ENCODE measurements at places on chromosomes 3 and 15.
A peak's percentile ranks its signal among the peaks of the same experiment; 100 is the strongest.

- no peak for DNase-seq
These were observed 335.7 kb upstream of the PPP2R3A start for GRCh38 chr3:135629701-135630408.

DNA sequence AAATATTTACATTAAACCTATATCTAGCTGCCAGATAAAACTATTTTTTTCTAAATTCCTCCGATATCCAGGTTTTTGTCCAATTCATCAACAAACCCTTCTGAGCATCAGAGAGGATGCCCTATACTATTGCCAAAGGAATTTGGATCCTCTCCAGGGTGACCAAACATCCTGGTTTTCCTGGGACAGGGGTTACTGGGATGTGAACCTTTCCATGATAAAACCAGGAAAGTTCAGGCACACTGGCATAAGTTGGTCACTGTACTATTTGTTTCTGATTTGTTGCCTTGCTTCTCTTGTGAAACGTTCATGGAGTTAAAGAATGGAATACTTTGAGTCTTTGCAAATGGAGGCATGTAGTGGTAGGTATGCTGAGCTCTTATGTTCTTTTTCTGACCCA, 63.5 kb downstream of the TLNRD1 start:
- no peak for DNase-seq

- DNase-seq: no peak
These were observed 116.9 kb downstream of the NFKBIZ start for GRCh38 chr3:101966226-101966625.

- DNase-seq: peak; percentile 5
These were observed 152.2 kb downstream of the ALCAM start for GRCh38 chr3:105518806-105519418.

- DNase-seq: no peak
These were observed 27.6 kb downstream of the NDUFB4 start for GRCh38 chr3:120623727-120624093.

DNA sequence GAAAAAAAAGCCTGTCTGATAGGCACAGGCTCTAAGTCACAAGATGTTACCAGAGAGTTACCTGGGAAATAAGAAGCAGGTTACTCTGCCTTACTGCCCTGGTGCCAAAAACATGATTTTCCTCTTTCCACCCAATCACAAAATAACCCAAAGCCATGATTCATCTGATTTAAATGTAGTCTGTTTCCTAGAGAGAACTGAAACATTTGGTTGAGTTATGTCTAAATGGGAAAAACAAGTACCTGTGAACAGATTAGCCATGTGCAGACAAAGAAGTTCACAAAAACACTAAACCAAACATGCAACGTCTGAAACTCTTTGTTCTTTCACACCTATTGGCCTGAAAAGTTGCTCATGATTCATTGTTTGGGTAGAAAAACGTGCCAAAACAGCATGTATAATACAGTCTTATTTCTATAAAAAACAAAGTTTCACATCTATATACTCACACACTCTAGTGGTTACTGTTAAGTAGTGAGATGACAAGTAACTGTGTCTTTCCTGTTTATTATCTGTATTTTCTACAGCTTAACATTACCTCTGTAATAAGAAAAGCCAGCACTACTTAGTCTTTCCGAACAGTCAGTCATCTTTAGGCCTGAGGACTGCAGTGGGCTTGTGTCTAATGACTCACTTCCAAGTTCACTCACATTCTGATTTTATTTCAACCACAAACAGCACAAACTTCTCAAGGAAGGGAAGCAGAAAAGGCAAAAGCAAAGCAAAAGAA, 30.2 kb downstream of the FAM174B start:
- no peak for DNase-seq

DNA sequence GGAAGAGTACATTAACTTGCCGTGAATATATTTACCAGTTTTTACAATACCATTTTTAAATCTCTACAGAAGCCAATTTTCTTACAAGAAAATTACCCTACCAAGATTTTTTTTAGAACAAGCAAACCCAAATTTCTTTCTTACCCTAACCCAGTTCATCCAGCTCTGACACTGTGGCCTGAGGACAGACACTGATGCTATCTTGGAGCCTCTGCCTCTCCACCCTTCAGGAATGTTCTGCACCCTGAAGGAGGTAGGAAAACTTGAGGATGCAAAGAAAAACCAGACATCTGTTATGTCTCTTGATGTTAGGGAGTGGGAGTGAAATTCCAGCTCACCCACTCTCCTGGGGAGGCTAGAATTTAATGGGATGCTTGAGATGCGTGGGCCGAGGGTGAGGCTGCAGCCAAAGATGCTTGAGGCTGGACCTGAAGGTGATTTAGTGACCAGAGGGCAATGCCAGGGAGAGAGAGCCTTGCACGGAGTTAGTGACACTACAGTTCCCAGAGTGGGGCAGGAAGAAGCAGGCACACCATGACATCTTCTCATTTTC, 69.9 kb downstream of the LIPC start:
- DNase-seq: no peak

DNA sequence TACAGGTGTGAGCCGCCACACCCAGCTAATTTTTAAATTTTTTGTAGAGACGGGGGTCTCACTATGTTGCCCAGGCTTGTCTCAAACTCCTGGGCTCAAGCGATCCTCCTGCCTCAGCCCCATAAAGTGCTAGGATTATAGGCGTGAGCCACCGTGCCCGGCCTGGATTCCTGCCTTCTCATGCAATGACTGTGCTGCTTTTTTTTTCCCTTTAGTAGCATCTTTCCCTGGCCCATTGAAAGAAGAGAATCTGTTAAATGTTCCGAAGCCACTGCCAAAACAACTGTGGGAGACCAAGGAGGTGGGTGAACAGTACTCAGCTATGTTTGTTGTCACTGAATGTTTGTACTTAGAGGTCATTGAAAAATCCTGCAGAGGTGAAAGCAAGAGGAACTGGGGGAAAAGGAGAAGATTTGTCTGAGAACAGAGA, 88.0 kb downstream of the CRTC3 start:
- DNase-seq: no peak

GRCh38 chr15:64163659-64164362, 989 bp upstream of the PPIB start:
- no peak for DNase-seq

- no peak for DNase-seq
These were observed 35.0 kb downstream of the PLOD2 start for GRCh38 chr3:146125951-146126350.

DNA sequence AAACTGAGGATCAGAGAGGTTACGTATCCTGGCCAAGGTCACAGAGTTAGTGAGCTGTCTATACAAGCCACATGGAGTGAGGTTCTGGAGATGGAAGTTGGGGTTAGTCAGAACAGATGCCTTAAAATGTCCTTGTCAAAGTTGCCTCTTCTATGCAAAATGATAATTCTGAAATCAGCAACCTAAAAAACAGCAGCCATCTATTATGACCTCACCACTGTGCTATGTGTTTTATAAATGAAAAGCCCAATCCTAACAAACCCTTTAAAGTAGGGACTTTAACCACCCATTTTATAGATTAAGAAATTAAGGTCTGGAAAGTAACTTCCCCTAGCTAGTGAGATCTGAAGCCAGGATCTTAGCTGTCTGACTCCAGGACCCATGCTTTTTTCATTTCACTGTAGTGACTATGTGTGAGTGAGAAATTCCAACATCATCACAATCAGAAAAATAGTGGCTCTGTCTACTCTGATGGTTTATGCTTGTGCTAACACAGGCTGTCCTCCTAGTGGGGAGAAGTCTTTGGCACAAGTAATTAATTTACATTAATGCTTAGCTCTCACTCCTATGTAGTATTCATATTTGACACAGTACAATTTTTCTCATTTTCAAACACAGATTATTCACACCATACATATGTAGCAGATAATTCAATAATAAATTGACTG, 143.6 kb downstream of the ANO10 start:
- no peak for DNase-seq

DNA sequence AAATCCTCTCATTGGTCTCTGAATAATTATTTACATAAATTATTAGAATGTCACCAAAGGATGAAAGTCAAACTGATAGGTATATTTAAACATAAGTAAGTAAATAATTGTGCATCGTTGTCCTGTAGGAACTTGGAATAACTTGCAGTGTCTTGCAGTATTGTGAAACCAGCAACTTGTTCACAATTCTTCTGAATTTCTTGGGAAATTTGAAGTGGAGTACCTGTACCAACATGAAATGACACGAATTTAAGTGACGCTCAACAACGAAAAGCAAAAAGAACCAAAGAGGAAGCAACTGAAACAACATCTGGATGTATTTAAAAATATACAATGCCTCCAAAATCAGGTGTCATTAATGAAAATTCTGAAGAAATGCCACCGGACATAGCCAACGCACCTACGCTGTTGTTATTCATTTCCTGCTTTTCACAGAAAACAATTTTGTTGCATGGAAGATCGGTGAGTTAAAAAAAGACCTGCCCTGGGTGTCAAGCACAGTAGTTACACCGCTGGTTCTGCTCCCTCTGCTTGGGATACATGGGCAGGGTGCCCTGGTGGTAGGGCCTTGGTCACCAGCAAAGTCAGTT, 112.5 kb downstream of the RPLP1 start:
- no peak for DNase-seq

DNA sequence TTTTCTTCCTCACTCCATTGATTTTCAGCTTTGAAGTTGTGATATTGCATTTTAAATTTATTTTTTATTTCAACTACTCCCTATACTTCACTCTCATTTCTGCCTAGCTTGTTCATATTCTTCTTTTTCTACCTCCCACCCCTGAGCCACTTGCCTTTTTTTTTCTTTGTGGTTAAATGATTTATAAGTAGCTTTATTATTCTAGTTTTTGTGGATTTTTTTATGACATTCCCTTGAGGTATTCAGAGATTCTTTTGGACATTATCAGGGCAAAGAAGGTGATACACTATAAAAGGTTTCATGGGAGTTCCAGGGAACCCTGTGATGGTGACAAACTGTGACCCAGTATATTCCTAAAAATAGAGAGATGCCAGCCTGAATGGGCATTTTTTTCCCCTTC, 3.3 kb downstream of the C15orf61 start:
- no peak for DNase-seq

DNA sequence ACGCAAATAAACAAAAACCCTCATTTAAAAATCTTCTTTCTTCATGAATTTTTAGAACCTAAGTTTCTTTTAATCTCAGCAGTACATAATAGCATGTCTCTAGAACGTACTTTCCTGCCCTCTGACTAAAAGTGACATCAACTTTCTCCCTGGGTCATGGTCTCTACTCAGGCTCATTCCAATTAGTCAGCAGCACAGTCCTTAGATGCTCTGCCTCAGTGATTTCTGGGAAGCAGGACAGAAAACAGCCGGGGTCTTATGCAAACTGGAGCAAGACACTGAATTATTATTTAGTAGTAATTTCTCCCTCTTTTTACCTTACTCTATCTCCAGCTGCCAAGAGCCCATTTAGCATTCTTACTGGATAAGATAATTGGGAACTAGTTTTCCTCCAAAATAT, 365.2 kb downstream of the TUSC7 start:
- DNase-seq: no peak

DNA sequence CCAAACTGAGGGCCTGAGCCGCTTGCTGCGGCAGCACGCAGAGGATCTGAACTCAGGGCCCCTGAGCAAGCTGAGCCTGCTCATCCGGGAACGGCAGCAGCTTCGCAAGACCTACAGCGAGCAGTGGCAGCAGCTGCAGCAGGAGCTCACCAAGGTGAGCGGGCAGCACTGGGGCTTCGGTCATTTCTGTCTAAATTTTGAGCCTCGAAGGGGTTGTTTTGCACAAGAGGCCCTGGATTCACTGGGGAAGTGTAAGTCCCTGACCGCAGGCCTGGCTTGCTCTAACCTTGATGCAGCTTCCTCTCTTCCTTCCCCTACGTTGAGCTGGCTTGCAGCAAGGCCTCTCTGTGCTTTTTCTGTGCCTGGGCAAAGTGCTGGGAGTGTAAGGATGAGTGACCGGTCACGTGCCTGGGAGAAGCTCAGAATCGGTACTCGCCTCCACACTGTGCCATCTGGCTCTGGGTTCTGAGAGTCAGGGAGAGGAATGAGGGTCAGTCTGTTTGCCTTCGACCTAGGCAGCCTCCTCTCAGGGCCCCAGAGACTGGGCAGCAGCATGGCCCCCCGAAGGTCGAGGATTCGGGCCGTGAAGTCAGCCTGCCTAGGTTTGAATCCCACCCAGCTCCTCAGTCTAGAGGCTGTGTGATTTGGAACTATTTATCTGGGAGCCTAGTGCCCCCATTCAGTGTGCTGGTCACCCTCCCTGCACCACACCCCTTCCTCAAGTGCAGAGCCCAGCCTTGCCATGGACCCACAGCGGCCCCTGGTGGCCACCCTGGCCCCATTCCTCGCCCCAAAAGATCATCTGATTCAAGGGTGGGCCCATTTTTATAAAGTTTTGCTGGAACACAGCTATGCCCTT, 1.4 kb downstream of the FES start:
- peak; percentile 72 for DNase-seq

- no peak for DNase-seq
These were observed 102.7 kb upstream of the CHD2 start for GRCh38 chr15:92797168-92798052.

DNA sequence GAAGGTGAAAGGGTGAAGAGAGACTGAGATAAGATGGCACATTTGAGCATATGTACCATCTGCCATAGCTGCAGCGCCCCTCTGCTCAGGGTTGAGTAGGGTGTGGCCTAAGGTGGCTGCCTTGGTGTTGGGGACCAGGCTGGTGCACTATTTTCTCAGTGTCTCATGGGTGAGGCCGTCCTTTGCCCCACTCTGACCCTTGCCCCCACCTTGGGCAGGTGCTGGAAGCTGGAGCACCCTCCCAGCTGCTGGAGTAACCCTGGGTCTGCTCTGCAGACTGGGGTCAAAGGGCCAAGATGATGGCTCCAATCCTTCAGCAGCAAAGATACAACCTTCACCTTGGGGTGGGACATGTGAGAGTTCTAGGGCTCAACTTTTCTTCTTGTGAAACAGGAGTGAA, 69.2 kb downstream of the DAPK2 start:
- DNase-seq: no peak

DNA sequence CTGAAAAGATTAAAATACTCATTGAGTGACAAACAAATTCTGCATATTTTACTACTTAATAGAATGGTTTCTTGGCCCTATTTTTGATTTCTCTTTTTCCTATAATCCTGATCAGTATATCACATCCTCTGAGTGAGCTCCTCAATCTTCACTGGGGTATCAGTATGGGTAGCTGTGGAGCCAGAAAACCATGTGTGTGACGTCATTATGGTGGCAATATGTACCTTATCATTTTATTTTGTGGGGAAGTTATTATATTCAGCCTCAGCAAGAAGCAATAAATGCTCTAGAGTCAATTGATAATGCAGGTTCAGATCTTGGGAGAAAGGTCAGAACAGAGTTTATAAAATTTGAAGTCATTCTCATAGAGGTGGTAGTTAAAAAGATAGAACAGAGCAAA, 1135.7 kb upstream of the CADM2 start:
- DNase-seq: no peak

Data from activated T-cell treated with anti-CD3 and anti-CD28 coated beads for 24 hours (primary cell).